NCI-H510A treated with DMSO at 0.1 percent for 48 hours (cell line): ENCODE measurements at places on chromosomes 12 and 14.

- no peak for DNase-seq
Measured at GRCh38 chr12:27257104-27257843, 13.2 kb downstream of the STK38L start.

GRCh38 chr14:68653804-68654203 lies 139.1 kb downstream of the ZFP36L1 start:
- no peak for DNase-seq

- DNase-seq = no peak
Measured at GRCh38 chr12:132754160-132754932, 7.3 kb downstream of the ANKLE2 start.

GRCh38 chr14:70289138-70289537 lies 70.3 kb downstream of the COX16 start:
- no peak for DNase-seq

- no peak for DNase-seq
Measured at GRCh38 chr14:103692871-103693270, 22.4 kb downstream of the XRCC3 start.

GRCh38 chr14:77322951-77323350 lies 2.1 kb downstream of the GSTZ1 start:
- no peak for DNase-seq

DNA sequence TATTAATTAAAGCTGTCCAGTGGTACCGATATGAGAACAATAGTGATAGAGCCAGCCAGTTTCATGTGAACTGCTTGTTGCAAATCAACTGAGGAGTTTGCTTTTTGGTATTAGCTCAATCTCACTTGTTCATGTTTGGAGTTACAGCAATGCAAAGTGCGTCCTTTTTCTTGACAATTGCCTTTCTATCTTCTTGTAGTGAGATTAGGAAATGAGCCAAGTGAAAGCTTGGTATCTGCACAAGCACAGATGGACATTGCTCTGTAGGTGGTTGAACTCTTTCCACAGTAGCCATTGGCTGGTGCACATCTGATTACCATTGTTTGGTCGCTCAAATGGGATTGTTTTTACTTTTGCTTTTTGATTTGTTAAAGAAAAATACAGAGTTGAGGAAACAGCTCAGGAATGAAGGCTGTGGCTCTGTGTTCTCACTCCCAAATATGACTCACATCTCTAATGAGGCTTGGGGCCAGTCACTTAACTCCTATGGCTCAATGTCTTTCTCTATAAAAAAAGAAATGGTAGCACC lies 241.4 kb downstream of the BMP4 start:
- no peak for DNase-seq
